ENCODE measurements at places on chromosomes 2 and 18.

DNA sequence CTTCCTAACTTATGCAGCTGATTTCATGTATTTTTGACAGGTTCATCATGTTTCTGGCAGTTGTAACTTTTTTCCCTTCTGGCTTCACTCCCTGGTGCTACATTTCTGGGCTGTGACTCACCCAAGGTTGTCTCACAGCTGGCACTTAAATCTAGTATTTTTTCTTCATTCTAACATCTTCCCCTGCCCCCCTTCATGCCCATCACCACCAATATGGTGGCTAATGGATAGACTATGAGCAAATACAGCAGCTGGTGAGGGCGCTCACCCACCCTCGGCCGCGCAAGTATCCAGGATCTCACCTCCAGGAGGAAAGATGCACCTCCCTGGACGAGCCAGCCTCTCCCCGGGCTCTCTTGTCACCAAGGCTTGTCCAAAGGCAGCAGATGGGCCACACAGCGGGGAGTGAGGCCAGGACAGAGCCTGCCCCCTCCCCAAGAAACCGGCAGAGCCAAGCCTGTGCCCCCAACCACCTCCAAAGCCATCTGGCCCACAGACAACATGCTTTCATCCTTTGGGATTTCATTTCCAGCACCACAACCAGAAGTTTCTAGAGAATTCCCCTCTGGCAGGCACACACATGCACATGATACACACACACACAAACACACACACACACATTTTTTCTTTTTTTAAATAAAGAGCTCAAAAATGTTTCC lies 39.1 kb downstream of the ATOH8 start:
- DNase-seq = peak; percentile 90

- DNase-seq = no peak
Measured at GRCh38 chr2:75268112-75268511, 68.8 kb upstream of the TACR1 start.

DNA sequence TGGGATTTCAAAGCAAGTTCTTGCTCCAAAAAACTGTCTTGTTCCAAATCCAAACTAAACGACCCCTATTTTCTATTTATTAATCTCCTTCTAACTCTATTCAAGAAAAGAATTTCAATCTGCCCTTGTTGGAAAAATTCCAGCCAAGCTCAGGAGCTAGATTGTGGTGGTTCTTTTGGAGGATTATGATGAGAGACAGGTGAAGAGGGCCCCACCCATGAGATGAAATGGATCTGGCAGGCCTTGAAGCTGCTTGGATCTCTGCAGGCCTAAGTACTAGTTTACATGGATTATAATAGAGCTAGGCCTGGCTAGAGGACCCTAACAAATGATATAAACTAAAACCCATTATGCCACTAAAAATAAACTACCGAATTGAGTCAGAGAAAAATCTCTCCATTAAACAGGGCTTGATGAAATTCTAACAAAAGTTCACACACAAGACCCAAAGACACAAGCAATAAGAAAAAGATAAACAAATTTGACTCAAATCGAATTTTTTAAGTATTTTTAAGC lies 101.6 kb downstream of the GFPT1 start:
- no peak for DNase-seq

DNA sequence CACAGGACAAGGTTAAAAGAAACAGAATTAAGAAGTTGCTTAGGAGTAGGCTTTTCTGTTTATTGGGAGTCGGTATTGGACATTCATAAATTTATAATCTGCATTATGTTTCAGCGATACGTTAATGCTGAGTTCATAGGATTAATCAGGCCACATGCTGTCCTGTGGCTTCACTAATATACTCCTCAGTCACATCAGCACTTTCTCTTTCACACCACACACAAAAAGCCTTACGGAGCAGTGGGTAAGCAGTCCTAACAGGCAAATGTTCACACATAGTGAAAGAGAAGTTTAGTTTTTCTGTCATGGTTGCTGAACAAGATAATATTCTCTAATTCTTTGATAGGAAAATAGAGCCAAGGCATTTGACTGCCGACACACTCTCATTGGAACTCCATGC lies 411.7 kb upstream of the RAB12 start:
- DNase-seq = no peak

DNA sequence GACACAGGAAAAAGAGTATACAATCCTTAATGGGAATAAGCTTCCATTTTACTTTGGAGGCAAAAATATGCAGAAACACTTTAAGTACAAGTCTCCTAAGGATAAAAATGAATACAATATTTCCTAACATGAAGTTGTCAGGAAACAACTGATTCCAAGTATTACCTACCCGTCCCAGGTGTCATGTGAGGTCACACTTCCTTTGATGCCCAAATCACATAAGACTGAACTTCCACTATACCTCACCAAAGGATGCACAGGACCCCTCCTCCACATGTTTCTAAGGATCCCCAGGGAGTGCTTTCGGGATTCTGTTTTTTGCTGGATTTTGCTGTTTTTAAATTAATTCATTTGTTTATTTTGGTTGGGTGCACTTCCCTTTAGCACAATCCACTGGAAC lies 438.5 kb upstream of the TCF4 start:
- DNase-seq = no peak

DNA sequence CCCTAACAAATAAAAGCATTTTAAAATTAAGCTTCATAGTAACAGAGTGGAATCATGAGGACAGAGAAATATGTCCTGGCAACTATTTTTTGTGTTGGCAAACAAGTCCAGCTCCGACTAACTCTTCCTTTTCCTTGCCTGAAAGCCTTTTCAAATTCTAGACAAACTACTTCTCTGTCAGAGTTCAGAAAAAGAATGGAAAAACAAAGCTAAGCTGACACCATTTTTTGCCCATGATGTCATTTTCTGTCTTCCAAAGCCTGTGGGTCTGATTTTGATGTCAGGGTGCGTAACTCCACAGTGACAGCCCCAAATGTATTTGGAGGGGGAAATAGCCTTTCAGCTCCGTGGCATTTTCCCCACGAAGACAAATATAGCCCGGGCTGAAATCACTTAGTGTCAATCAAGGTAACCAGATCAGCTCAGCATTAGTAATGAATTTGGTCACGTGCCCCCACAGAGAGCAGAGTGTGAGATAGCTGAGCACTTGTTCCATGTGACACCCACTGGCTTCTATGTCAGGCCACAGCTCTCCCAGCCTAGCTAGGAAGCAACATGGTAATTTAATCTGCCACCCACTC lies 233.0 kb upstream of the SIX2 start:
- peak; percentile 57 for DNase-seq

GRCh38 chr18:54197747-54198411 lies 26.6 kb downstream of the MBD2 start:
- no peak for DNase-seq
